HuH-7.5 (cell line): ENCODE measurements at places on chromosomes 12 and 14.

- DNase-seq: no peak
These were observed 9.4 kb downstream of the MCRS1 start for GRCh38 chr12:49558526-49558925.

DNA sequence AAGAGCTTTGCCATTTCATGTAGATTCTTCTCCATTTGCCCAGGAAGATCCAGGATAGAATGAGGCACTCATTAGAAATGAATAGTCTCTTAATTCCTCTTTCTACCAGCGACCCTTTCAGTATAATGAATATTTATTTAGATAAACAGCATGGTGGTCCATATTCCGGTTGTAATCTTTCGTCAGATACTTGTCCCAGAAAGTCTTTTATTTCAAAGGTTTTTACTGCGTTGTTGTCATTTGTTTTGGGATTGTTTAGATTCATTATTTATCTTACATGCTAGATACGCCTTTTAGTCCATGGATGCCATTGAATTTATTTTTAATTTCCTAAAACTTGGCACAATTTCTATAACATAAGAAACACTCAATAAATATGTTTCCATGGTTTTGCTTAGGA, 139.7 kb upstream of the FLRT2 start:
- DNase-seq: no peak

GRCh38 chr12:100138803-100139098, 3.9 kb downstream of the BLTP3B start:
- DNase-seq: no peak

DNA sequence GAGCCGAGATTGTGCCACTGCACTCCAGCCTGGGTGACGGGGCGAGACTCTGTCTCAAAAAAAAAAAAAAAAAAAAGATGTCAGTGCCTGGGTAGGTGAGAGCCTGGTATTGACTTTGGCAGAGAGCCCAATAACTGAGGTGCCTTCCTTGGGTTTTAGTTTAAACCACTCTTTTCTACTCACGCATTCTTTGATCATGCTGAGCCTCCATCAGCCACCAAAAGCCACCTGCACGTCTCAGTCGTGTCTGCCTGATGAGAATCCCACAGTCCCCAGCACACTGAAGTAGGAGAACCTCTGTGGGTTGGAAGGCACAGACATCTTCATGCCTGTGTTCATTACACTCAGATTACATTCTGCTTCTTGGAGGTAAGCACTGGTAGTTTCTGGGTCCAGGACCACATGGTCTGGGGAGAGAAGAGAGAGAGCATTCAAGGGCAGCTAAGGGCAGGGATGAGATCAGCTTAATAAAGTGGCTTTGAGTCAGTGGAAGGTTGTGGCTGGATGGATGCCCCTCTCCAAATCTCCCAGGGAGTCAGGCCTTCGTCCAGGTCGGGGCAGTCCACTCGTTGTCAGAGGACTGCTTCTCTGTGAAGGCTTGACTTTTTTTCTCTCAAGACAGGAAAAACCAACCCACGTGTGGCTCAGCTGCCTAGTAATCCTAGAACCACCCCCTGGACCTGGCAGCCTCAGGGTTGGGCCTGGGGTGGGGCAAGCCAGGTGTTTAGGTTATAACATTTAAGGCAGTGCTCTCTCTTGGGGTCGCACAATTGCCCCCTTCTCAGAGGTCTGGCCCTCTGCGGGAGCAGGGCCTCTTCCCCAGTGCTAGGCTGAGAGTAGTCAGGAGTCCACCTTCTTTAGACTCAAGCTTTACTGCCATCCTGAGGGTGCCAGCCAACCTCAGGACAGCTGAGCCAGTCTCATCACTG, 32.6 kb upstream of the MAX start:
- no peak for DNase-seq
